ENCODE measurements at places on chromosomes 12 and 14.
A peak's percentile ranks its signal among the peaks of the same experiment; 100 is the strongest.

GRCh38 chr12:91937706-91938105, 207.9 kb downstream of the BTG1 start:
- DNase-seq = no peak

DNA sequence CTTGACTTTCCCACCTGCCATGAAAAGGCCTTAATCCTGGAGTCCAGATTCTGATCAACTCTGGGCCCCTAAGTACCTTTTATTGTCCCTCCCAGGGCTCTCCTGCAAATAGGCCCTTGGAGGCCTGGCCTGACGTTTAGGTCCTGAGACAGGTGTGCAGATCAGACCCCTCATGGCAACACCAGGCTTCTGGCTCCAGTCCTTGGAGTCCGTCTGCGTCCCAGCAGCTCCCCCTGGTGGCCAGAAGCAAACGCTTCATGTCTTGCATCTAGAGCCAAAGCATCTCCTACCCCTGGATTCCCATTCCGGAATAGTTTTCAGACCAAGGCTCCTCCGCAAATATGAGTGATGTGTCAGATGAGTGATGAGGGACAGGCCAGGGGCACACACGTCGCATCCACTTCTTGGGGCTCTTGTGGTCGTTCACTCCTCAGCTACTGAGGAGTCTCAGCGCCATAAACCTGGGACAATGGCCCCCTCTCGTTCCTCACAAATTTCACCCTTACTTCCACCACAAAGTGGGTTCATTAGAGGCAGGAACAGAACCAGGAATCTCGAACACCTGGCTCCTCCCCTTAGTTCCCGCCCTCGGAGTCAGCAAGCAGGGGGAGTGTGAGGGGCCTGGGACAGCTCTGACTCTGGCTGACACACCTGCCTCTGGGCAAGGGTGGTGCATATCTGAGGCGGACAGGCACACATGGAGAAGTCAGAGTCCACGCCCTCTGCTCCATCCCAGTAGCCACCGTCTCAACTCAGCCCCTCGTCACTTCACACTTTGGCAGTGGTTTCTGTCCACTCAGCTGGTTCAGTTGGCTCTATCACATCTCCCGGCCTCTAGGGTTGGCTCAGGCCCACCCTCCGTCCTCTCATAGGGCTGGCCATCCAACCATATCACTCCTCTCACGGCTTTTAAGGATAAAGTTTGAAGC, 77.9 kb upstream of the PWP1 start:
- DNase-seq = peak; percentile 86

GRCh38 chr14:28571636-28572035, 195.0 kb upstream of the FOXG1 start:
- no peak for DNase-seq

- peak; percentile 20 for DNase-seq
Observed at GRCh38 chr14:73422515-73422914, 35.8 kb downstream of the NUMB start.

DNA sequence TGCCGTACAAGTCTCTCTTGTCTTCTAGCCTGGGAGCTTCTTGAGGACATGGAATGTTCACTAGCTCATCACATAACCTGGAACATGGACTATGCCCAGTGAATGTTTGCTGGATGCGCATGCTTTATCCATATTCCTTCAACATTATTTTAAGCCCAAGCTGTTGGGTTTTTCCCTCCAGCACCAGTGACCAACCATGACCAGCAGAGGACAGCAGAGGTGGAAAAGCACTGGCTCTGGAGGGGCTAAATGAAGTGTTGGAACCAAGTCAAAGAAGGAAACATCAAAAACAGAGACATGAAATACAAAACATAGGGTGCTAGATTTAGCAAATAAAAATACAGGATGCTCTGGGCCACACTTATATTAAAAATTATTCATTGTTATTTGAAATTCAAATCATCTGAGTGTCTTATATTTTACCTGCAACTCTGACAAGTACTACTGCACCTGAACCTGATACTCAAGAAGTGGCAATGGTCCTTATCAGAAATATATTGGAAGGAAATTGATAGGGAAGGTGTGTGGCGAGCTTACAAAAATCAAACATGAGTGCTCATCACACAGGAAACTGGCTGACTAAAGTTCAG, 23.1 kb upstream of the HELB start:
- peak; percentile 22 for DNase-seq

DNA sequence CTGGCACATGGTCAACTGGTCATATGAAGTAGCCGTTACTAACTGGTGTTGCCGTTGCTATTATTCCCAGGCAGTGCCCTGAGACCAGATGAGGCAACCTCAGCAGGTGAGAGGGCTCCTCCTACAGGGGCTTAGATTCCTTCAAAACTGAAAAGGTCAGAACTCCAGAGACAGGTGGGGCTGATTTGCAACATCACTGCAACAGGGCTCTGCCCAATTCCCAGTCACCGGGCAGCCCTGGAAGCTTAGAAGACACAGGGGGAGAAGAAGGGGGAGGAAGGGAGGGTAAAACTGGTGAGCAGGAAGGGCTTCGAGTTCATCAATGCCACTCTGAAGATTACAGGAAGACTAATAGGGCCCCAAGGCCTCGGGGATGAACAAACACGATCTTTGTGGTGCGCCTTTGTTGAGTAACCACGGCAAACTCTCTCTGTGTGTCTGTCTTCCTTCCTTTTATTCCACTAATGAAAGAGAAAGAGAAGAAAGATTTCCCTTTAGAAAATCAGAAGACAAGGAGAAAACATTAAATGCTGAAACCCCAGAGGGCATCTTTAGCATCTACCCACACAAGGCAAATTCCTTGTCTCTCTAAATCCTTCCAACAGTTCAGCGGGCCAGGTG, 749.1 kb upstream of the TBX3 start:
- DNase-seq = peak; percentile 44

All from H7 (cell line).